AG10803 (cell line): ENCODE measurements at places on chromosomes 3 and 15.

GRCh38 chr3:102674284-102674683, 239.5 kb downstream of the ZPLD1 start:
- DNase-seq, result no peak

GRCh38 chr15:40856746-40857145, 12.9 kb downstream of the SPINT1 start:
- no peak for DNase-seq

DNA sequence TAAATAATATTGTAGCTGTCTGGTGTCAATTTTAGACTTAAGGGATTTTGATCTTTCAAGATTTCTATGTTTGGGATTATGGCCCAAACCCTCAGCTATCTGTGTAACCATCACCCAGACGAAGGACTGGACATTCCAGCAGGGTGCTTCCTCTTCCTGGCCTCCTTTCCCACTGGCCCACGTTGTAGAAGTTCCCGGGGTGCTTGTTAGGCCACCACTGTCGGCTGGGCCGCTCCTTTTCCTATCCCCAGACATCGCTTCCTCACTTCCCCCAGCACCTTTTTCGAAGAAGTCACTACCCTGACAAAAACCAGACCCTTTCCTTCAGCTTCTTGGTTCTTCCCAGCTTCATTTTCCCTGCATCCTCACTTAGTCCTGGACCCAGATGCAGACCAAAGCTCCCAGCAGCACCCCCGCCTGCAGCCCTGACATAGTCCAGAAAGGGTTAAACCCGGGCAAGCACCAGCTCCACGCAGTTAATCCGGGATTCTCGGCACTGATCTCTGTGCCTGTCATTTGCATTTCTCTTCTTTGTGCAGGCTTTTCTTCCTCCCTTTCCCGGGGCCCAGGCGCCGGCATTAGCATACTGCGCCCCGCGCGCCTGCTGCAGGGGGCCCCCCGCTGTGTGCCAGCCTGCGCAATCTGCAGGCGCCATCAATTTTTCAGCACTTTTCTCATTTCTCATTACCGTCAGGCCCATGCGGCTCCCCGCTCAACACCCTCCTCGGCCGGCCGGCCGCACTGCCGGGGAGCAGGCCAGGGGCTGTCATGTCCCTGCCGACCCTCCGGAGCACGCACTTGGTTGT, 90.6 kb downstream of the ZNF621 start:
- DNase-seq, result no peak

DNA sequence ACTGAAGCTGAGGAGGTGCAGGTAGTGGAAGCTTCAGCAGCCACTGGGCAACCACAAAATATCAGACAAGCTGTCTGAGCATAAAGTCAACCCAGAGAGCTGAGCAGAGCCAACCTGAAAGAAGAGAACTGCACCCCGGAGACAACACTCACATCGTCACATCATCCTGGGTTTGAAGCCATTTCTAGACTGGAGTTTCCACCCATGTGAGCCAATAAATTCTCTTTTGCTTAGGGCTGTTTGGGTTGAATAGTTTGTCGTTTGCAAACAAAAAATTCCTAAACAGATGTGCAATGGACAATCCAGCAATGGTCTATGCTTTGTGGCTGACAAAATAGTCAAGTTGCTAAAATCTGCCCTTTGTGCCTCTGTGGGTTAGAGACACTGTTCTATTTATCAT, 15.3 kb upstream of the RAD18 start:
- DNase-seq, result no peak

DNA sequence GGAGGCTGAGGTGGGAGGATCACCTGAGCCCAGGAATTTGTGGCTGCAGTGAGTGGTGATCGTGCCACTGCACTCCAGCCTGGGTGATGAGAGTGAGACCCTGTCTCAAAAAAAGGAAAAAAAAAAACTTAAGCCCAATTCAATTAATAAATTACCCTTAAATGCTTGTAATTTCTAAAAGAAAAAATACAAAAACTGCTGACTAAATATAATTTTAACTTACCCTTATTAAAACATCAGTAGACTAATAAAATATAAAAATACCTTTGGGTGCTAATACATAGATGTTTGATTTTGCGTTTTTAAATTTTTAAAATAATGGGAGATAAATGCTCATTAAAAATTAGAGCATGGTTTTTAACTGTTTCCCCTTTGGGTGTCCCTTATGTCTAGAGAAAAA, 17.5 kb upstream of the SLC25A26 start:
- DNase-seq, result no peak

- DNase-seq, result peak; percentile 23
Observed at GRCh38 chr3:72068621-72069020, 283.7 kb upstream of the PROK2 start.

- no peak for DNase-seq
Observed at GRCh38 chr3:68681766-68682165, 250.6 kb downstream of the TAFA4 start.

- DNase-seq, result no peak
Observed at GRCh38 chr3:21508246-21508645, 242.8 kb downstream of the ZNF385D start.

- DNase-seq, result no peak
Observed at GRCh38 chr3:34312684-34313083, 514.3 kb downstream of the PDCD6IP start.
